Lower leg skin (tissue), 4 donors: ENCODE measurements at places on chromosomes 5 and 9. TPM values are rescaled to one million over a fixed set of nuclear protein-coding genes. Genes with fewer than 3 reads are reported as not detected.

Gene CSF1R
- total RNA-seq: 21.9 TPM

Gene TMC1
- total RNA-seq: 0.46 TPM

GRCh38 chr9:34572628-34573027, 16.9 kb downstream of the CNTFR start:
- DNase-seq: no peak

- DNase-seq: no peak
Measured at GRCh38 chr9:76206821-76207220, 187.4 kb downstream of the RFK start.

DNA sequence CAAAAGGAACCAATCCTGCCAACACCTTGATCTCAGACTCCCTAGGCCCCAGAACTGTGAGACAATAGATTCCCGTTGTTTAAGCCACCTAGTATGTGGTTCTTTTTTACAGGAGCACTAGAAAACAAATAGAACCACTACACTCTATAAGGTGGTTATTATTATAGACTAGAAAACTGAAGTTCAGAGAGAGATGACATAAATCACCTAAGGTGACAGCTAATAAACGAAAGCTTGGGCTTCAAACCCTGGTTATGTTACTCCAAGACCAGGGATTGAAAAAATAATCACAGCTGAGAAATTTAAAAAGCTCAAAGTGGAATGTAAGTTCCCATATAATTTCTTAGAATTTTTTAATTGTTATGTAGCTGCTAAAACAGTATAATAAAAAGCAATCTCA, 716.2 kb upstream of the DMAC1 start:
- DNase-seq: no peak

DNA sequence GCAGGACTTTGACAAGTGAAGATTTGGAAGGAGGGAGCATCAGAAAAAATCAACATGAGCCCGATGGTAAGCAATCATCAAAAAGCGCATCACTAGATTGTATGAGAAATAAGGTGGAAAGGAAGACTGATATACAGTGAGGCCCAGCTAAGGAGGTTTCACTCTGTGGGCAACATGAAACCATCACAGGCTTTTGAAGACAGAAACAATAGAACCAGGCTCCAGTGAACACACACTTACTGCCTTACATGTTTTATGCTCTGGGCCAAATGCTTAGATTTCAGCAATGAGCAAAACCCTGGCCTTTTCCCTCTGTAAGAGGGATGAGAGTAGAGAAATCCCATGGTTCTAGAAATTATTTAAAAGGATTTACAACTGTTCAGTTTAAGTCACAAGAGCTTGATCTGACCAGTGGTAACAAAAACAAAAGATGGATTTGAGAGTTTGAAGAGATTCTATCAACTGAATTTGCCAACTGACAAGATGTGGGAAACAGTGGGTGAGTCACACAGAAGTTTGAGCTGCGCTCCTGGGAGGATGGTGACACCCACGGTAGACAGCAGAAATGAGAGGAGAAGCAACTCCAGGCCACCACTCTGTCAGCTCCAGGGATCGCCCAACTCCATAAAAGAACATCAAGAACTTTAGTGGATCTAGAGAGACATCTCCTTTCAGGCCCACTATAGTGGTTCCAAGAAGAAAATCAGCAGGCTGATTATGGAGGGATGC, 261.8 kb downstream of the MCTP1 start:
- DNase-seq: no peak

DNA sequence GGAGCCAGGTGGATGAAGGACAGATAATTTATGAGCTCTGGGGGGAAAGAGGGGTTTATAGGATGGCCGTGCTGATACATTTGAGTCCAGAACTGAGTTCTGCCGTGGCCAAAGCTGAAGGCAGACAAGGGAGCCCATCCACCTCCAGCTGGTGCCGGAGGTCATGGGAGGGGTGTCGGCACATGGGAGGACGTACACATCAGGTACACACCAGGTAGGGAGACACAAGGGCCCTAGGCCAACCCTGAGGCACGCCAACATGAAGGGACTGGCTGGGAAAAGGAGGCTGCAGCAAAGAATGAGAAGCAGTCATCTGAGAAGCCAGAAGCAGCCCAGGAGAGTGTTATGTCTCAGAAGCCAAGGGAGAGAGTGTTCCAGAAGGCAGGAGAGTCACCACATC, 2.1 kb upstream of the GPRIN1 start:
- DNase-seq: no peak

- no peak for DNase-seq
Measured at GRCh38 chr9:115469841-115470240, 351.9 kb upstream of the TNC start.

- DNase-seq: no peak
Measured at GRCh38 chr5:119453040-119453373, 710 bp downstream of the HSD17B4 start.

DNA sequence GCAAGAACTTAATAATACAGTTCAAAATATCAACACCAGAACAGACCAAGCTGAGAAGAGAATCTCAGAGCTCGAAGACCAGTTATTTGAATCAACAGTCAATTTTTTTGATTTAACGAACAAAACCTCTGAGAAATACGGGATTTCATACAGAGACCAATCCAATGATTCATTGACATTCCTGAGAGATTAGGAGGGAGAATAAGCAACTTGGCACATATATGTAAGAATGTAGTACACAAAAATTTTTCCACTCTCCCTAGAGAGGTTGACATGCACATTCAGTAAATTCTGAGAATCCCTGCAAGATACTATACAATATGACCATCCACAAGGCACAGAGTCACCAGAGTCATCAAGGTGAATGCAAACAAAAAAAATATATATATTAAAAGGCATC, 1577.3 kb upstream of the C9orf72 start:
- DNase-seq: no peak
